Type B pancreatic cell (in vitro differentiated cells): ENCODE measurements at places on chromosomes 7 and 10. TPM values are rescaled to one million over a fixed set of nuclear protein-coding genes. Genes with fewer than 3 reads are reported as not detected.

GRCh38 chr7:2151237-2151636 is 81.5 kb downstream of the MAD1L1 start:
- peaks cover 18% of the 10 kb centered on the region for H3K4me1 ChIP-seq
- DNase-seq, result no peak
- H3K36me3 ChIP-seq, result peaks cover 15% of the 10 kb centered on the region
- H3K27me3 ChIP-seq, result no peaks in the 10 kb centered on the region
- H3K4me3 ChIP-seq, result no peak overlapping the region

DNA sequence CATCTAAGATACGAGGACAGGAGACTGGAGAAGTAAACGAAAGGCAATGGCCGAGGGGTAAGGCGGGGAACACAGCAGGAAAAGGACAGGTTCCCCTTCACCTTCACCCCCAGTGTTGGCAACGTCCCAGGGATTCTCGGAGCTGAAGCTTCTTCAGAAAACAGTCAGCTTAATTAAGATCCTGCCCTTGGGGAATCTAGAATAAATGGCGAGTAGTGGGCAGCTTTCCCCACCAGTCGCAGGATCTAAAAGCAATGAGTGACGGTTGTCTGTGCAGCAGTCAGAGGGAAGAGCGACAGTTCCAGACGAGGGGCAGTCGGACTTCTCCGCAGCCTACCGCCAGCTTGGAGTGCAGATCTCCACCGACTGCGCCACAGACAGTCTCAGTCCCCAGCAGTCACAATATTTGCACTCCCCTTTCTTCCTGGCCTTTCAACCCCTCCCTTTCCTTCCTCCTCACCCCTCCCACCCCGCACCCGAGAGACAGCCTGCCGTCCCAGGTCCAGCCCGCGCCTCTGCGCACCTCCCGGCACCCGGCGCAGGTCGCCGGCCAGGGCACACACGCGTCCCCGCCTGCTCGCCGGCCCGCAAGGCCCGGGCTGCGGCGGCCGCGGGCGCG is 10.9 kb upstream of the SP8 start:
- H3K27me3 ChIP-seq, result peaks cover 81% of the 10 kb centered on the region
- H3K4me1 ChIP-seq, result no peaks in the 10 kb centered on the region
- DNase-seq, result no peak
- peak overlapping the region; percentile 89 for H3K4me3 ChIP-seq

GRCh38 chr10:94439275-94439861 is 37.0 kb downstream of the TBC1D12 start:
- DNase-seq, result no peak
- no peak overlapping the region for H3K4me3 ChIP-seq
- no peaks in the 10 kb centered on the region for H3K27me3 ChIP-seq
- peaks cover 4% of the 10 kb centered on the region for H3K4me1 ChIP-seq
- no peaks in the 10 kb centered on the region for H3K36me3 ChIP-seq
- no peak overlapping the region for H3K27ac ChIP-seq

DNA sequence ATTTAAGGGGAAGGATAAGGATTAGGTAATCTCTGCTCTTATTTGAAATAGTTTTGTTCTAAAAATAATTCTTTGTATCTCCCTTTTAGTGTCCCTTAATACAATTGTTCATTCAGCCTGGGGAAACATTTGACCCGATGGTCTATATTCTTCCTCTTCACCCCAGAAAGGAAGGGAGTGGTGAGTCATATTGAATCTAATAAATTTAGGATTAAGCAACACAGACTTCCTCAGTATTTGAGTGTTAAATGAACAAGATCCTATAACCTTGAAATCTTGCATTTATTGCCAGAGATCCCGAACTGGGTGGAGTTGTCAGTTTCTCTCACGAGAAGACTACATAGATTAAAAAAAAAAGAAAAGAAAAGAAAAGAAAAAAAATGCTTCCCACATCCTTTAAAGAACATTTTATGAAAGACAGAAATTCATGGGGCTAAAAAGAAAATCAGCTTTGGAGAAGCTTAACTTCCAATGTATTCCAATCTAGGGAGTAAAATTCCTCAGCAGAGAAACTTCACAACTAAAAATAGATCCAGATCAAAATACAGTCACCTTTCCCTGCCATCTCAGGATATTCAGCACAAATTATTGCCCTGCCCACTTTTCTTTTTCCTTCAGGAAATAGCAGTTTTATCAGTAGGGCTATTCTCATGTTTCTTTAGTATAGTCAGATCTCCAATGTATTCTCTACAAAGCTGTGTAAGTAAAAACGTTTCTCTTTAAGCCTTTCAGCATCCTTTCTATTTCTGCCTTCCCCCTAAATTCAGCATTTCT is 82.2 kb downstream of the SEMA3D start:
- no peaks in the 10 kb centered on the region for H3K27me3 ChIP-seq
- peak overlapping the region; percentile 3 for H3K4me3 ChIP-seq
- peaks cover 8% of the 10 kb centered on the region for H3K36me3 ChIP-seq
- no peak overlapping the region for H3K27ac ChIP-seq
- DNase-seq, result no peak

GRCh38 chr10:83991986-83992753 is 147.1 kb upstream of the GHITM start:
- no peaks in the 10 kb centered on the region for H3K36me3 ChIP-seq
- no peak for DNase-seq
- H3K27me3 ChIP-seq, result peaks cover 5% of the 10 kb centered on the region

DNA sequence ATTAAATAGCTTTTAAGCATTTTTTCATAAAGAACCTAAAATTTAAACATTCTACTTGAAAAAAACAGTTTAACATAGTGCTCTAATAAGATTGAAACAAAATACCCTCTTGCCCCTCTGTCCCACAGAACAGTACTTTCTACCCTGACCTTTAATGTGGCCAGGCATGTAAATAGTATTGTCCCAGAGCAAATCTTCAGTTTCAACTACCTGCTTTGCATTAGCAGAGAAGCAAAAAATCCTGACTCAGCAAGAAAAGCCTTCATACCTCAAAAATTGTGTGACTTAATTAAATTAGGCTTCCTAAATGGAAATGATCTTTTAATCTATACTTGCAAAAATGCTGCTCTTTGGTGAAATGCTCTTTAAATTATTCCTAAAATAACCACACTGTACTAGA is 237.4 kb upstream of the AOAH start:
- H3K36me3 ChIP-seq, result peaks cover 4% of the 10 kb centered on the region
- H3K27ac ChIP-seq, result no peak overlapping the region
- DNase-seq, result no peak
- H3K4me1 ChIP-seq, result peaks cover 40% of the 10 kb centered on the region
- no peaks in the 10 kb centered on the region for H3K27me3 ChIP-seq
- H3K4me3 ChIP-seq, result no peak overlapping the region

The TRIM73 gene
- 4.2 and 7.9 TPM in 2 replicates for total RNA-seq

The INSYN2A gene
- 0.07 and 0.85 TPM in 2 replicates for total RNA-seq
